ENCODE measurements at places on chromosomes 12 and 14.

DNA sequence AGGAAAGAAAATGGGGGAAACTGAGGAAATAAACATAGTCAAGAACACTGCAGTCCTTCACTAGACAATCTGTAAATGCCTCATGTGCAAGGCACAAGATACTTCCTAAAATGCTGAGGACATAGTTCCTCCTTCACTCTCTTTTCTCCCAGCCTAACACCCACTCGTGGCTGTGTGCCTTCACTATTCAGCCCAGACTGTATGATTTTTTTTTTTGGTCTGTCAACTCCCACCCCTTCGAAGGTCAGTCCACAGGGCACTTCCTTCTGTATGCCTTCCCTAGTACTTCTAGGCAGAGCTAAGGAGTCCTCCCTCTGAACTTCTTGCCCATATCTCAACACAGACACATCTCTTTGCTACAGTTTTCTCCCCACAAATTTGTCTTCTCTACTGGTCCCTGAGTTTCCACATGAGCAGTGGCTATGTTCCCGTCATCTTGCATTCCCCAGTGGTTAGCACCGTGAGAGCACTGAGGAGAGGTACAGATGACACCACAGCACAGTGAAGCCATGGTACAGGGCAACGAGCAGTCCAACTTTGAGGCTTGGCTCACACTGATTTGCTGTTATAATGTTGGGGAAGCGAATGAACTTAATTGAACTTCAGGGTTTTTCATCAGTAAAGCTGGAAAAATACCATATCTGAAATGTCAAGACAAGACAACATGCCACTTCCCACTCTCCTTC lies 24.1 kb upstream of the SYCP3 start:
- DNase-seq = no peak

GRCh38 chr12:48031135-48031960 lies 27.1 kb upstream of the COL2A1 start:
- DNase-seq = no peak

GRCh38 chr12:118503476-118503875 lies 127.1 kb downstream of the SUDS3 start:
- no peak for DNase-seq

DNA sequence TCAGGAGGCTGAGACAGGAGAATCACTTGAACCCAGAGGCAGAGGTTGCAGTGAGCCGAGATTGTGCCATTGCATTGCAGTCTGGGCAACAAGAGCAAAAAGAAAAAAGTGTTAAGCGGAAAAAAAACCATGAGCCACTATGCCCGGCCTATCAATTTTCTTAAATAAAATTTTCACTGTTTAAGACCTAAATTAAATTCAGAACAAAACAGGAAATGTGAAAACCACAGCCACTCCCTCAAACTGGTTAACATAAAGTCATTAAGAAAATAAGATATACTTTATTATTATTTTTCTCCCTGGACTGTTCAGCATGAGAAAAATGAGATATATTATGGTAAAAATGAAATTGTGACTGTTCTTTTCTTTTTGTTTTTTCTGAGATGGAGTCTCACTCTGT lies 44.6 kb upstream of the GCH1 start:
- DNase-seq = no peak

GRCh38 chr12:96258104-96258961 lies 64.2 kb downstream of the ELK3 start:
- DNase-seq = no peak

- DNase-seq = no peak
These were observed 945.8 kb downstream of the DIO2 start for GRCh38 chr14:79265366-79265946.

DNA sequence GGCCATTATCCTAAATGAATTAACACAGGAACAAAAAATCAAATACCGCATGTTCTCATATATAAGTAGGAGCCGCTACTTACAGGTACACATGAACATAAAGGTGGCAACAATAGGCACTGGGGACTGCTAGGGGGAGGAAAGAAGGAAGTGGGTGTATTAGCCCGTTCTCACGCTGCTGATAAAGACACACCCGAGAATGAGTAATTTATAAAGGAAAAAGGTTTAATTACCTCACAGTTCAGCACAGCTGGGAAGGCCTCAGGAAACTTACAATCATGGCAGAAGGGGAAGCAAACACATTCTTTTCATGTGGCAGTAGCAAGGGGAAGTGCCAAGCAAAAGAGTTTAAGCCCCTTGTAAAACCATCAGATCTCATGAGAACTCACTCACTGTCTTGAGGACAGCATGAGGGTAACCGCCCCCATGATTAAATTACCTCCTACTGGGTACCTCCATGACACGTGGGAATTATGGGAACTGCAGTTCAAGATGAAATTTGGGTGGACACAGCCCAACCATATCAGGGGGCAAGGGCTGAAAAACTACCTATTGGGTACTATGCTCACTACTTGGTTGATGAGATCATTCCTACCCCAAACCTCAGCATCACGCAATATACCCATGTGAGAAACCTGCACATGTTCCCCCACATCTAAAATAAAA lies 16.4 kb upstream of the MIA2 start:
- no peak for DNase-seq

GRCh38 chr12:94222351-94223084 lies 74.1 kb downstream of the PLXNC1 start:
- DNase-seq = no peak

GRCh38 chr14:65412856-65413738 lies 567 bp downstream of the FUT8 start:
- DNase-seq = peak; percentile 90

GRCh38 chr12:48263617-48264016 lies 60.5 kb upstream of the OR10AD1 start:
- no peak for DNase-seq

GRCh38 chr14:104595116-104595675 lies 9.4 kb downstream of the TMEM179 start:
- DNase-seq = no peak

- no peak for DNase-seq
These were observed 124.6 kb upstream of the FRMD6 start for GRCh38 chr14:51527073-51527472.

DNA sequence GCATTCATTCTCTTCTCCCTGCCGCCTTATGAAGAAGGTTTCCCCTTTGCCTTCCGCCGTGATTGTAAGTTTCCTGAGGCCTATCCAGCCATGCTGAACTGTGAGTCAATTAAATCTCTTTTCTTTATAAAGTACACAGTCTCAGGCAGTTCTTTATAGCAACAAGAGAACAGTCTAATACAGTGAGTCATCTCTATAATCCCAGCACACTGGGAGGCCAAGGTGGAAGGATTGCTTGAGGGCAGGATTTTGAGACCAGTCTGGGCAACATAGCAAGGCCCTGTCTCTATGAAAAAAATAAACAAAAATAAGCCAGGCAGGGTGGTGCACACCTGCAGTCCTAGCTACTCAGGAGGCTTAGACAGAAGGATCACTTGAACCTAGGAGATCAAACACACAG lies 259.9 kb downstream of the CEP128 start:
- no peak for DNase-seq

GRCh38 chr12:197347-197746 lies 16.6 kb downstream of the SLC6A12 start:
- no peak for DNase-seq

- no peak for DNase-seq
These were observed 581.2 kb downstream of the LRFN5 start for GRCh38 chr14:42187846-42188245.

DNA sequence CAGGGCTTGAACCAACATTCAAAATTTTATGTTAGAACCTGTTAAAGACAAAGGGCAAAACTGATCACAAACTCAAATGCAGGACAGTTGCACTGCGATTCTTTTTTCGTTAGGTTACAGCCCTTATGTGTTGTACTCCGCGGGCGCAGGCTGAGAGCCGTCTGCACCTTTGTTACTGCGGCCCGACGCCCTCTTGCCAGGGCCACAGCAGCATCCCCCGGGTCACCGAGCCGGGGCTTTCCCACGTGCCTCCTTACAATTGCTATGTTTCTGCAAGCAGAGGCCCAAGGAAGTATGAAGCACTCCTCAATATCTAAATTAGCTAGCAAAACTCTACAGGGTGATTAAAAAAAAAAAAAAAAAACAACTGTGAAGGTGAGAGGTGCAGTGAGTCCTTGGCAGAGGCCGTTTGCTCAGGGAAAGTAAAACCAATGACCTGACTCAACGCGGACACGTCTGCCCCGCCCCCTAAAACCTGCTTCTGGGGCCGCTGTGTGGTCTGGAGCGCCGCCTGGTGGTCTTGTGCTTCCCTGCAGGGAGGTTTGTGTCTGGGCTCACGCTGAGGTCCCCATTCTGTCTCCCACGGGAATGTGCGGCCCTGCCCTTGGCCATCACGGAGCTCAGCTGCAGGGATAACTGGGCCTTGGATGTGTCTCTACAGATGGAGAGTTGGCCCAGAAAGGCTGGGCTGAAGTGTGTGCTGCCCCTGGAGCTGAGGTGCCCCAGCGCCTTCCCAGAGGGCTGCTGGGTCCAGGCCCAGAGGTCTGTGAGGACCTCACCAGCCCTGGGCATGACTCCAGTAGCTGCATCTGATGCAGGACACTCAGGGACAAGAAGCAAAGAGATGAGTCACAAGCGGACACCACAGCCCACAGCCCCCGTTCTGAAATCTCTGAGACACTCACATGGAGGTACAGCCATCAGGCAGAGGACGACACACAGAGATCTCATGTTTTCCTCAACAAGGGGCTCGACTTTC lies 418.5 kb downstream of the TMEM121 start:
- DNase-seq = peak; percentile 87

- DNase-seq = no peak
These were observed 72.2 kb downstream of the FGD4 start for GRCh38 chr12:32471591-32472001.

- DNase-seq = no peak
These were observed 3.5 kb upstream of the RNASE4 start for GRCh38 chr14:20680843-20681347.

DNA sequence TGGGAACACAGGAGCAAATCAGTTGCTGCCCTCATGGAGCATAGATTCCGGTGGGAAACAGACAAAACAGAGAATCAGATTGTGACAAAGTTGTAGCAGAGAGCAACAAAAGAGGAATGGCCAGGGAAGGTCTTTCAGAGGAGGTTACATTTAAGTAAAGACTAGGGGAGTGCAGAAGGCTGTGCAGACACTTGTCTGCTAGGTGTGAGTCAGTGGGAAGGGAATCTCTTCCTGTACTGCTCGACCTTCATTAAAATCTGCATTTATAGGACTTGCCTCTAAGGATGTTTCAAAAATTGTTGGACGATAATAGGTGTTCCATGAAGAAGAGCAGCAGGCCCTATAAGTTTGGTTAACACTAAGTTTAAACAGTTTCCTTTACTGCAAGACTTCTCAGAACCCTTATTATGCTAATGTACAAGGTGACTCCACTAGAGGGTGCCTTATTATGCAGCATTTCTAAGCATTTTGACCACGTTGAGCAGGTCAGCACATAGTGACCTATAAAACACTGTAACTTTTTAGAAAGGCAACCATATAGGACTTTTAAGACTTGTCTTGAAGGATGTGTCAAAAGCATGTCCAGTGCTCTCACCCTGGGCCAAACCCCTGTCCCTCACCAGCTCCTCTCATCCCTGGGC lies 91.8 kb upstream of the RIC8B start:
- no peak for DNase-seq

DNA sequence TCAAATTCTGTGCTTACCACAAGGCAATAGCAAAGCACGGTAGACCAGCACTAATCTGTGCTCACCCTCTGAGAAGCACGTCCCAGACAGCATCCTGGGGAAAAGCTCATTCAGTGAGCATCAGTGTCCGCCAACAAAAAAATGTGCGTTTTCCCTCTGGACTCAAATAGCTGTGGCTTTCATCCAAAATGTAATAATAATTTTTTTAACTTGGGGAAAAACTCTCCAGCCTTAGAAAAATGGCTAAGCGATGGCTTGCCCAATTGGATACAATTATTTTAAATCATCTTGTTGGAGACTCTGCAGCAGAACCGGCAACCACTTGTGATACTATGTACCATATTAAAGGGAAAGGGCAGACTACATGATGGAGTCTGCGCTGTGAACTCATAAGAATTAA lies 1.1 kb upstream of the KRT77 start:
- no peak for DNase-seq

GRCh38 chr12:238116-238515 lies 24.2 kb upstream of the SLC6A12 start:
- DNase-seq = peak; percentile 6

- no peak for DNase-seq
These were observed 130.6 kb upstream of the MYF6 start for GRCh38 chr12:80576641-80577418.

All from upper lobe of right lung (tissue), 1 donor.